ENCODE measurements at places on chromosomes 11 and 22. TPM values are rescaled to one million over a fixed set of nuclear protein-coding genes. Genes with fewer than 3 reads are reported as not detected.

DNA sequence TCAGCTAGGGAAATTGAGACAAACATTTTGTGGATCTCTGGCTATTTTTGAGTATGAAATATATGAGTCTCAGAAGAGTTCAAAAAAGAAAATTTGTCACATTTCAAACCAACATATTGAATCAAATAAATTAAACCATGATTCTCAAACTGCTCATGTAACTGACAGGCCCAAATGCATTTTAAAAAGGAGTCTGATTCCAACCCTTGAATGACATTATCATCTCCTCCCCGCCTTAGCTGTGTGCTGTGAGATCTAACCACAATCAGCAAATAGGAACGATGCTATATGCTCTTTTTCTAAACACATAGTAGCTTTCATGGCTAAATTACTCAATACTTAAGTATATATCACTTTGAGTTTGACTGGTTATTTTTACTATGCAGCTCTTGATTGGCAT is 57.1 kb downstream of the EFCAB6 start:
- no peak for DNase-seq

DNA sequence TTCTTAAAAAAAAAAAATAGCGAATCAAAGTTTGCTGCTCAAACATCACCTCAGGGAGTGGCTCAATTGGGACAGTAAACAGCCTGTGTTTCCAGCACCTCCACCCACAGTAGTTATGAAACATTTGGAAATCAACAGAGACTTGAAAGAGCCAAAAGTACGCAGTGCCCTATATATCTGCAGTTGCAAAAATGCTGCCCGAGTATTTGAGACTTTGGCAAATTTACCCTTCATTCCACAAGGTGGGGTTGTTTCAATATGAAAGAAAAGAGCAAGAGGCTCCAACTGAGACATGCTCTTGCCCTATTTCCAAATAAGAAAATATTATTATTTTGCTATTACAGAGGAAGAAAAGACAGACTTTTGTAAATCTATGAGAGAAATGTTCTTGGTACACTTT is 851.1 kb upstream of the RAG2 start:
- DNase-seq, result no peak

DNA sequence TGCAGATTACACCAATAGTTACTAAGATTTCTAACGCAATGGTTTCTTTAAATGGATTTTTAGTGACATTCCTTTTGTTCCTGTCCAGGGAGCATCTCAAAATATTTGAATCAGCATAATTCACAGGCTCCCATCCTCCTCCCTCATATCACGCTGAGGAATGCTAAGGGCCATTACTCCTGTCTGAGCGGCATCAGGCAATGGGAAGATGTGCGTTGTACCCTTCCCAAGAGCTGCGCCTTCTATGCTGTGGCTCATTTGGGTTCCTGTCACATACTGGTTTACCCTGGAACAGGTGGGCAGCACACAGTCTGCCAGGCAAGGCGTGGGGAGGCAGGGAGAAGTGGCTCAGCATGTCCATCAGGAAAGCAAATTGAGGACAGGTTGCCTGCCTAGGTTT is 121.9 kb downstream of the DBX1 start:
- no peak for DNase-seq

GRCh38 chr22:41417622-41418390 is 28.8 kb downstream of the TOB2 start:
- peak; percentile 99 for DNase-seq

DNA sequence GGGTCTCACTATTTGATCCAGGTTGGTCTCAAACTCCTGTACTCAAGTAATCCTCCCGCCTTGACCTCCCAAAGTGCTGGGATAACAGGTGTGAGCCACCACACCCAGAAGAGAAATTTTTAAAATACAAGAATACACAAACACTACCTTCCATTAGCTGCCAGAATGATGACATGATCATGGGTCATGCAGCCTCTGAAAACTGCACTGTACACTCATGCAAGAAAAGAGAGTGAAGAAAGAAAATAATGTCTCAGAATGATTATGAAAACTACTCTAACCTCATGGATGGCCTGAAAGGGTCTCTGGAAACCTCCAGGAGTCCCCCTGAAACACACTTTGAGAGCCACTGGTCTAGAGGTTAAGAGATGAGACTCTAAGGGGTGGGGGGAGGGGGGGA is 18.8 kb downstream of the VPS37C start:
- DNase-seq, result no peak

DNA sequence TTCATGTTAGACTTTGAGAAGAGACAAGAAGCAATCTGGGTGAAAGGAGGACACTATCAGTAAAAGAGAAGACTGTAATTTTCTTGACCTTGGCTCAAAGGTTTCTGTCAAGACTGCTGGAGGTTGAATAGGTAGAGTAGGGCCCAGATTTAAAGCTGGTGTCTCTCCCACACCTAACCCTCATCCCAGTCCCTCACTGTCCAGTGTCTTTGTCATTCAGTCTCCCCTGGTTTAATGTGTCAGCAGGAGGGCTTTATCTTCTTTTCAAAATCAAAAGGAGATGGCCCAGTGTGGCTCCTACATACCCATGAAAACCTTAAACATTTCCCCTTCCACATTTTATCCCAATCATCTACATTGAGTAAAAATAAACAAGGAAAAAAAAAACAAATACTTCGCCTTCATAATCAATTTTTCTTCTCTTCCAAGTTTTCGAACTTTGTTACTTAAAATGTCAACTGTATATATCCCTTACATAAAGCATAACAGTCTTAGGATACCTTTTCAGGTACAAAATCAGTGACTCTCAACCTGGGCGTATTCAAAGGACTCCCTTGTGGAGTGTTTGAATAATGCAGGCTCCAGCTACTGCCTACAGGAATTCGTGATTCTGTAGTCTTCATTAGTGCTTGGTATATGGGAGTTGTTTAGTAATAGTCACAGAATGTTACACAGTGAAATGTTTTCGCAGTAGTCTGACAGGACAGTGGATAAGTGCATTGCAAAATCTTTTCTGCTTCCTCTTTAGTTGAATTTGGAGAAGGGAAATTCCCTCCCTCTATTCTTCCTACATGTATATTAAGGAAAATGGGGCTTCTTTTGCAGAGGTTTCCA is 87.2 kb downstream of the FAT3 start:
- no peak for DNase-seq

- DNase-seq, result no peak
Observed at GRCh38 chr11:114158421-114158820, 98.9 kb downstream of the ZBTB16 start.

DNA sequence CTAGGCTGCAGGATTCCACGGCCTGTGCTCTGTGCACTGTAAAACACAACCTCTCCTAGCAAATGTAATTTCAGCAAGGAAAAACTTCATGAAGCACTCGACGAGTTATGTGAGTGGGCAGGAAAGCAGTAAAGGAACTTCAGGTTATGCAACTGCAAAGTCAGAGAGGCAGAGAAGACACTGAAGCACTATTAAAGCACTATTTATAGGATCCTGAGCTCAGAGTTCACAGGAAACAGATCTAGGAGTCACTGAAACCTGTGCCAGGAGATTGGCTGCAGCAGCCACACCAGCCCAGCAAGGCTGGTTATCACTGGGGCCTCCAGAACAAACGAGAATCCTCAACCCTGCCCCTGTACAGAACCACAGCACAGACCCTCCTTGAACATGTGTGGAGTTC is 2.5 kb downstream of the SMIM35 start:
- DNase-seq, result no peak

GRCh38 chr11:75773595-75774353 is 5.2 kb downstream of the DGAT2 start:
- DNase-seq, result peak; percentile 33

DNA sequence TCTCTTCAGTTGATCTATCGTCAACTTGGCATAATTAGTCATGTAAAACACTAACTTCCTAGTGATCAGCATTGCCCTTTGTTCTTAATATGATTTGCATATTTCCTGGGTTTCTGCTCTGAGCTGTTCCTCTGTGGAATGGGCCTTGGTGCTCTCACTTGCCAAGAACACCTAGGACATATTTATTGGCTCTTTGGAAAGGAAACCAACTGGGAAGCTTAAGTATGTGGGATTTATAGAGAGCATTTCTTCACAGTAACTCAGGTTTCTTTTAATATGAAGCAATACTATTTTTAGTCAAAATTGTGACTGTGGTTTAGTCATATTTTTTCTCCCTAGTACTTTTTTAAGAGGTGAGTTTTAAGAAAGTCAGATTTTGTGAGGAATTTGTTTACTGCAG is 28.8 kb downstream of the FAT3 start:
- DNase-seq, result no peak

GRCh38 chr11:64021757-64022093 is 14.0 kb upstream of the FLRT1 start:
- DNase-seq, result no peak

DNA sequence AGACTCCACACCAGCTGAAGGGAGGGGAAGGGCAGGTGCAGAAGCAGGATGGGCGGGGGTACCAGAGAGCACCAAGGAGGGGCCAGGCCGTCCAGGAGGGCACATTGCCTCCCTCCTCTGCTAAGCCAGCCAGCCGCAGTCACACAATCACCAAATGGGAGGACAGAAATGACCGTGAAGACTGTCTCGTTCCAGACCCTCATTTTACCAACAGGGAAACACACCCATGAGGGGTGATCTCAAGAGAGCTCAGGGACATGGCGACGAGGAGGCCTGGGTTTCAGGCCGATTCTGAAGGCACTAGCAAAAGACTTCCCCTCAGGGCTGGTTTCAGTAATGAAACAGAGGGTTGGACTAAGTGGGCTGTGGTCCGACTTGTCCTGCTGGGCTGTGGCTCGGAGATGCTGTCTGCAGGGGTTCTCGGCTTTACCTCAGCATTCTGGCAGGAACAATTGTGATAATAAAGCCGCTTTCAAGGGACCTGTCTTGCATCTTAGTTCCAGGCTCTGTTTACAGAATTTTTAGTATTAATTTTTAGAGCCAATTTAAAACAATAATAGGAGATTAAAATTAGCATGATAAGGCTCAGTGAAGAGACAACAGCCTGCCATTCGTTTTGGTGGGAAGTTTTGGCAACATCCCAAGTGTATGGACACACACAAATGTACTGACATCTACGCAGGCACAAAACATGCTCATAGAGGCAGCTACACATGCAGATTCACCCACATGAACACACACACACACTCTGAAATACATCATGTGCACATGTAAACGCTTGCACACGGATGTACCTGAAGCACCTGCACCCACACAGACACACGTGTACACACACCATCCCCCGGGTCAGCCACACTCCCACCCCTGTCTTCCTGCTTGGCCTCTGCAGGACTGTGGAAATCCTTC is 2.0 kb upstream of the B3GAT1 start:
- DNase-seq, result no peak

DNA sequence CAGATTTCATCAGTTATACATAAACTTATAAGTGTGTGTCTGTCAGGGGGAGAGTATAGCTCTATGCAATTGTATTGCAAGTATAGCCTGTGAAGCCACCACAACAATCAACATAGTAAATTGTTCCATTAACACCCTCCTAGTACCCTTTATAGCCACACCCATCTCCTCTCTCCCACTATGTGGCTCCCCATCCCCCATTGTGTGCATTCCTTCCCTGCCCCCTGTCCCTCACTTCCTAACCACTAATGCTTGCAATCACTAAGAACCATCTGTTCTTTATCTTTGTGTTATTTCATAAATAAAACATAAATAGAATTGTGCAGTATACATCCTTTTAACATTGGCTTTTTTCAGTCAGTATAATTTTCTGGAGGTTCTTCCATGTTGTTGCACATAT is 83.1 kb upstream of the SLC5A12 start:
- DNase-seq, result no peak

GRCh38 chr11:84524422-84525051 is 1102.6 kb downstream of the DLG2 start:
- no peak for DNase-seq

DNA sequence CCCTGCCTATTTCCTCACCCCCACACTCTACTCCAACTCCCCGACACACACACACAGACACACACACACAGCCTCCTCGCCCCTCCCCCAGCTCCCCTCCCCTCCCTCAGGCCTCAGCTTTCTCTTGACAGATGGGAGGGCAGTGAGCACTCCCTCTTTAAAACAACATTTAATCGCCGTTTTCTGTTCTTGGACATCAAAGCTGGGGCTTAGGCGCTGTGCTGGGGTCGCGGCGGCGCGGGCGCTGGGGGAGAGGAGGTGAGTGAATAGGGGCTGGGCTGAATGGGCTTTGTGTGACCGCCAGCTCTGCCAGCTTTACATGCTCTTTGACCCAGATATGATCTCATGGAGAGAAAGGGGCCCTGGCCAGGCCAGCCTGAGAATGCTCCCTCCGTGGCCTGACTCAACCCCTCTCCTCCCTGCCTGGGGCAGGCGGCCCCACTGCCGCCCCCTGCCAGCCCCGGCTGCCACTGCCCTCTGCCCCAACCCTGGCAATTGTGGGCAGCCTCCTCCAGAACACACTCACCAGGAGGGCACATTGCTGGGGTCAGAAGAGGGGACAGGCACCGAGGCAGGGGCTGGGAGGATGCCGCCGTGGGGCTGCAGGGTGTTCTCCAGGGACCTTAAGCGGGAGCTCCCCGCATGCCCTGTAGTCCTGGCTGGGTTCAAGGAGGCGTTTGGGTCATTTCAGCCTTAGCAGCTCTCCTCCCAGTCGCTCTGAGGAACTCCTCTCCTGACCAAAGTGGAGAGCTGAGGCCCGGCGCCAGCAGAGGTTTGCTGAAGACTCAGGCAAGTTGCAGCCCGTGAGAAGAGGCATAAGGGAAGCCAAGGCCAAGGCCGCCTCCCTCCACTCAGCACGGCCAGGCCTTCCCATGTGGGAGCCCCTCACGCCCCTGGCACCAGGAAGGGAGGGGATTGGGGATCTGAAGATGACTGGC is 38.3 kb upstream of the NNMT start:
- peak; percentile 92 for DNase-seq

DNA sequence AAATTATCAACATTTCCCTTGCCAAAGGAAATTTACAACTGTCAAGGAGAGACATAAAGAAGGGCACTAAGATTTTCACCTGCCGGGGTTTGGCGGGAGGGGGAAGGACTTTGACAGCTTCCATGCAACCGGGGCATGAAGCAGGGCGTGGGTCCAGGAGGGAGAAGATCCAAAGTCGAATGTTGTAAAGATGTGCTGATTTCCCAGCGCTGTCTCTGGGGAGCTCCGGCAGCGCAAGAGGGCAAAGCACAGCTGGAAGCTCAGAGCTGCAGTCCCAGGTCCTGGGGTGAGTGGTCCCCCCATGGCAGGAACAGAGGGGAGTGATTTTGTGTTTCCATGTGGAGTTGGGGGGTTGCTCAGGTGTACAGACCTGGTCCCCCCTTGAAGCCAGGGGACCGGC is at the start of gene MS4A10:
TSS of gene MS4A10 (plus strand) at position 198 of the 400 bp plus-strand sequence. CDS start 5,003 bp downstream, outside the sequence.
- DNase-seq, result no peak

GRCh38 chr11:2548596-2548995 is 103.8 kb downstream of the KCNQ1 start:
- peak; percentile 48 for DNase-seq

The ALKBH3 gene
- total RNA-seq, result 30.1 TPM

The KCNJ5 gene
- 4.7 TPM for total RNA-seq

The CCDC89 gene
- 2.6 TPM for total RNA-seq

The HBG1 gene
- total RNA-seq, result not detected

The ZNF70 gene
- total RNA-seq, result 2.9 TPM

The C11orf91 gene
- total RNA-seq, result not detected

The PGA4 gene
- 4.3 TPM for total RNA-seq

The IL18 gene
- 9.8 TPM for total RNA-seq

The MSANTD4 gene
- 18.1 TPM for total RNA-seq

The SLC22A6 gene
- not detected for total RNA-seq

The TLCD5 gene
- total RNA-seq, result 4.1 TPM

All from sigmoid colon (tissue), 7 donors.